Non-pigmented ciliary epithelial cell (primary cell): ENCODE measurements at places on chromosomes 2 and 18.
A peak's percentile ranks its signal among the peaks of the same experiment; 100 is the strongest.

DNA sequence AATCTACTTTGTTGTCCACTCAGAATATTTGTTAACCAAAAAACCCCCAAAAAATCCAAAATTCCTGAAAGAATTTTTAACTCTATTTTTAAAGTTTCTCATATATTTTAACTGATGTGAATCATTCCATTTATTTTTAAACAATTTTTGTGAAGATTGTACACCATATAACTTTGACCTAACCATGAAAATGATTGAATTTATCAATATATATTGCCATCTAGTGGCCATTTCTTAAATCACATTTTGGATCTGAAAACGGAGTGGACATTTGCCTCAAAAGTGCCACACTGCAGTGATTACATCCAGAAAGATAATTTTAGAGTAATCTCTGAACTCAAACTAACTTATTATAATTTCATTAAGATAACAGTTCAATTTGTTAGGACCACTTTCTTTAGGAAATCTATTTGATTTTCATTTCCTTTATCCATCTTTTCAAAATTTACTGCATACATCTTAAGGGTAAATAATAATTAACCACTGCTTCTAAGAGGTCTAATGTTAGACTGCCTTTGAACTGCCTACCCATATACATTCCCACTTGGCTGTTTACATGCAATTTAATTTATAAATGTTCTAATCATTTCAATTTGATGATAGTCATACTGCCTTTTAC lies 71.1 kb downstream of the DSC3 start:
- DNase-seq, result no peak

DNA sequence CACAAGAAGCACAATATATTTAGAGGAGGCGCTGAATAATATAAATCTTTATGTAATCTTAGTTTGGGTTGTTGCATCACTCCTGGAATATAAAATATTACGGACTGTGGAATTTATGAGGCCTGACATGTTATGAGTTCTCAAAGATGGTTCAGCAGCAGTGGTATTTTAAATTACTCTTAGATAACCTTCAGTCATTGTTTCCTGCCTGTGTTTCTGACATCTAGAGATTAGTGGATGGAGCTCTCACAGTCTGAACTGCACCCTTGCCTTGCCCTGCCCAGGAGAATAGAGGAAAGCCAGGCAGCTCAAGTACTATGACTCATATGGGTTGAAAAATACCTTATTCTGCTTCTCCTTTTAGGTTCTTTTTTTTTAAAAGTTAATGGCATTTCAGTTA lies 70.0 kb downstream of the ACSL3 start:
- no peak for DNase-seq

DNA sequence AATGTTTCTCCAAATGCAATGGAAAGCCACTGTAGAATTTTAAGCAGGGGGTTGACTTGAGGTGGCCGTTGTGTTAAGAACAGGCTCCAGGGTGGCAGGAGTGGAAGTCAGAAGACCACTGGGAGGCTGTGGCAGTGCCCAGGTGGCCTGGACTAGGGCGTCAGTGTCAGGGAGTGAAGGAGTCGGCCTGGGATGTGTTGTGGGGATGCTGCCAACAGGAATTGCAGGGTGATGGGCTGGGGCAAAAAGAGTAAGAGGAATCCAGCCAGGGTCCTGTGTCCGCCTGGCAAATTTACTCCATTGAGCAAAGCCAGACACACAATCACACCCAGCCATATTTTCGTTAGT lies 55.1 kb downstream of the ACAA2 start:
- no peak for DNase-seq

DNA sequence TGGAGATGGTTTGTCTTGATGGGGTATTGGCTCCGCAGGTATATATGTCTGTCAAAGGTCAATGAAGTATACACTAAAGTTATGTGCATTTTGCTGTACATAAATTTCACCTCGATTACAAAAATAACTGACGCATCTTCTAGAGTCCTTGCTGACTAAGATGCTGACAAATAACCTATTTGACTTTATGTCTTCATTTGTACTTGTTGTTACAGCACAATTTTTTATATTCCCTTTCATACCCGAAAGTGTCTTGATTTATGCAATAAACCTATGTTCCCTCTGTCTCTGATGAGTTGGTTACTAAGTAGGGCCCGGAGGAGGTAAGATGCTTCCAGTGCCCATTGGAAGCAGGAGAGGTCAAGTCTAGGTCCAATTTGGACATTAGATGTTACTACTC lies 93.5 kb downstream of the COPS8 start:
- no peak for DNase-seq

- no peak for DNase-seq
Measured at GRCh38 chr2:70203086-70203485, 12.3 kb upstream of the C2orf42 start.

GRCh38 chr18:48924630-48925490 lies 25.9 kb downstream of the SMAD7 start:
- no peak for DNase-seq

DNA sequence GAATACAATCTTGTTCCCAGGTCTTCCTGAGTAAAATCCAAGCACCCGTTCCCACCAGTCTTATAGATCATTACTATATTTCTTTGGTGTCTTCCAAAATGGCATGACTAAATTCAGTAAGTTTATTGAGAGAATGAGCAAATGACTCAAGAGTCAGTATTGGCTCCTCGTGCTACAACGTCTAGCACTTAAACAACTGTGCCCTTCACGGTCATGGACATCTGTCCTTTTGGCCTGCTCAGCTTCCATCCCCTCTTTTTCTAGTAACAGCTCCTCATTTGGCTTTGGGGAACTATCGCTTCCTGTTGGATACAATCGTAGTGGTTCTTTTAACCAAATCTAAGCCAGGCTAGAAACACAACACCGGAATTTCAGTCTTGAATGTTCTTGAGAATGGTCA lies 24.1 kb upstream of the FZD7 start:
- DNase-seq, result no peak

DNA sequence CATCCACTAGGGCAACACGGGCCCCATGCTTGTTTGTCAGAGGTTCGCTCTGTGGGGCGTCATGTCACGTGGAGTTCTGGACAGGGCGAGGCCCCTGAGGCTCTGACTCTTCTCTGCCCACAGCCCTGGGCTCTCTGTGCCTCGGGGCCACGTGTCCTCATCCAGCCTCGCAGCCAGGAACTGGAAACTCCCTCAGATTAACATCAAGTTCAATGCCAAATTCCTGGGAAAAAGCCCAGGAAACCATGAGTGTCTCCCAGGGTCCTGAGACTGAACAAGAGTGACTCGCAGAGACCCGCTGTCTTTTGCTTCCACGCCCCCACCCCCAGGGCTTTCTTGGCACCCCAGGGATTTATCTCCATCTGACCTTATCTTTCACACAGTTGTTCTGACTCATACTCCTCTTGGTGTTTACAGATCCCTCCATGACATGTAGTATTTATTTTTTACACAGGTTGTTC lies 174.0 kb upstream of the PIEZO2 start:
- no peak for DNase-seq

DNA sequence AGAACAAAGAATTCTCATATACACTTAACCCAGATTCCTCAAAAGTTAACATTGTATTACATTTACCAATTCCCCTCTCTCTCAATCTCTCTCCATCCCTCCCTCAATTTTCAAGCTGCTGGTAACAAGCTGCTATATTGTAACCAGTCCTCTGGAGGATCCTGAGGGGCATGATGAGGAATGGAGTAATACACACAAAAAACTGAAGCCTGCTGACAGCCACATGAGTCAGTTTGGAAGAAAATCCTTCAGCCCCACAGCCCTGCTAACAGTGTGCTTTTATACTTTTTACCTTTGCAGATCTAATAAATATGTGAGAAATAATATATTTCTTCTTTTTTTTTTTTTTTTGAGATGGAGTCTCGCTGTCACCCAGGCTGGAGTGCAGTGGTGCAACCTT lies 165.7 kb upstream of the RAB12 start:
- DNase-seq, result no peak

GRCh38 chr18:59459369-59460071 lies 100.5 kb upstream of the LMAN1 start:
- peak; percentile 26 for DNase-seq

GRCh38 chr2:230947908-230948365 lies 22.9 kb upstream of the GPR55 start:
- no peak for DNase-seq
